ENCODE measurements at places on chromosomes 3 and 15. TPM values are rescaled to one million over a fixed set of nuclear protein-coding genes. Genes with fewer than 3 reads are reported as not detected.

GRCh38 chr3:144235489-144235888, 263.9 kb downstream of the DIPK2A start:
- no peak for DNase-seq

DNA sequence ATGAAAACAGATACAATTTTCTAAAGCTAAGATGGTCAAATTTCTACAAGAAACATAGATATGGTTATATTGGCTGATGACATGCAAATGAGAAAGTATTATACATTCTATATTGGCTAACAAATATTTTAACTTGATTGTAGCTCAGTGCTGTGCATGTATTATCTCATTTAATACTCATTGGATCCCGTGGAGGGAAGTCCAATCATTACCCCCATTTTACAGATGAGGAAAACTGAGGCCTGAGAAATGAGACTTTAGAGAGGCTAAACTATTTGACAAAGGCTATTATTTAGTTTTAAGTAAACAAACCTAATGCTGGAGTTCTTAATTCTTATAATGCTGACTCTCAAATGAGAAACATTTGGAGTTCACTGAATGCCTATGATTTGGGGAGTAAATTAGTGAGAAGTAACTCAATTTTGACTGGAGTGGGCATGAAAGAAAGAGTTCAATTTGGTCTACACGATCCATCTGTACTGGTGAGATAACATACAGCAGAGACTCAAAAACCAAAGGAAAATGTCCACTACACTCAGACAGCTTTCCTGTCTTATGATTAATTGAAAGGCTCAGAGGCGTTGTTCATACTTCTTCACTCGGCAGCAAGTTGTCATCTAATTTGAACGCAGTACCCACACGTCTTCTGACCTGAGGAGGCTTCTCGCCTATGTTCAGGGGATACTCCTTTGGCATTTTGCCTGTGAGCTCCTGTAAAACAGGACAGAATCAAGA, 72.2 kb upstream of the LMOD3 start:
- DNase-seq = no peak

GRCh38 chr3:22959593-22959992, 243.5 kb upstream of the UBE2E2 start:
- no peak for DNase-seq

- DNase-seq = no peak
Observed at GRCh38 chr3:50160561-50160983, 5.4 kb downstream of the SEMA3F start.

- DNase-seq = no peak
Observed at GRCh38 chr3:113210604-113211329, 590 bp upstream of the BOC start.

DNA sequence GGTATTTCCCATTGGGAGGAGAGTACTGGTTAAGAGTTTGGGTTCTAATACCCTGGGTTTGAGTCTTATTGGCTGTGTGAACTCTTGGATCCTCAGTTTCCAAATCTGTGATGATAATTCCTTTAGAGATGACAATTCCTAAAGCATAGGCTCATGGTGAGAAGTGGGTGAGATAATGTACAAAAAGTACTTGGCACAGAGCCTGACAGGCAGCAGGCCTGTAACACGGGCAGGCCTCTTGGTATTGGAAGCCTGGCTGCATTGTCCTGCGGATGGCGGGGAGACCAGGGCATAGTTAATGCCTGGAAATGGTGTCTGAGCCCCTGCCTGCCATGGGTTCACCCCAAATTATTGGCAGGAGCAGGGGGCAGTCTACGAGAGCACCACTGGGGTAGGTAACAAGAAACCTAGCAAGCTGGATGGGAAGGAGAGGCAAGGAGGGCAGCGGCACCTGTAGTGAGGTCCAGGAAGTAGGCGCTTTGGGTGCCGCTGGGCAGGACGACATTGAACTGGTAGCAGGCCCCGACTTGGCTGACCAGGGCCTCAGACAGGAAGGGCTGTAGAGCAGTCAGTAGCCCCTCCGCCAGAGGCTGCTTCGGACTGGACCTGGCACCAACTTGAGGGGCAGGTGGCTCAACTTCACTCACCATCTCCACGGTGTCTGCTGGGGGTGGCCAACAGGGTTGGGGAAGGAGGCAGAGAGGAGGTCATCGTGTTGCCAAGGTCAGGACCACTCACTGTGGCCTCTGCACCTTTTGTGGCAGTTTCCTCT, 7.7 kb downstream of the STOML1 start:
- DNase-seq = no peak

DNA sequence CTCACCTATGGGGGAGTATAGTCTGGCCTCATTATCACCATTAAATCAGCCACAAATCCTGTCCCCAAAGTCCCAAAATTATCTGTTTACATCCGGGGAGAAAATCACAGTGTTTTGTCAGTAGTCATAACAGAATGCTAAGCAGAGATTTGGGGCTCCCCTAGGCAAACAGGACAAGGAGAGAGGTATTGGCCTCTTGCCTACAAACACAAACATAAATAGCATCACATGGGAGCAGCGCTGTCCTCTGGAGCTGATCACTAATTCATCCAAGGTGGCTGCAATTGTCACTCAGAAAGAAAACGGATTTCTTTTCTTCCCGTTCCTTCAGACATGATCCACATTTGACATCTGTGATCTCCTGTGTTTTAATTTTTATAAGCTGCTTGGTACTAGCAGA, 1028.1 kb downstream of the NTRK3 start:
- no peak for DNase-seq

DNA sequence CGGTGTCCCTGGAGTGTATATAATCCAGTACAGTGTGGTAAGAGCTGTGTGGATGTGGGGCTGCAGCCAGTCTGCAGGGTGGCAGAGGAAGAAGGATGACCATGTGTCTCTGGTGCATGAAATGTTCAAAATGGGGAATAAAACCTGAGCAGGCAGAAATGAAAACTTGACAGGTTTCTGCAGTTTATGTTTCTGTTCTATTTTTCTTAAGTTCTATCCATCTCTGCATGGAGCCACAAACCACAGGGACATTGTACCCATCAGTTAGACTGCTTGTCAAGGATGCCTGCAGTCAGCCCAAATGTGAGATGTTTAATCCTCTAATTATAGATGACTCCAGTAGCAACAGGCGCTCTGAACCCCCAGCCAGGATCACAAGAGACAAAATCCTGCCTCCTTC, 216.7 kb downstream of the IL20RB start:
- DNase-seq = no peak

DNA sequence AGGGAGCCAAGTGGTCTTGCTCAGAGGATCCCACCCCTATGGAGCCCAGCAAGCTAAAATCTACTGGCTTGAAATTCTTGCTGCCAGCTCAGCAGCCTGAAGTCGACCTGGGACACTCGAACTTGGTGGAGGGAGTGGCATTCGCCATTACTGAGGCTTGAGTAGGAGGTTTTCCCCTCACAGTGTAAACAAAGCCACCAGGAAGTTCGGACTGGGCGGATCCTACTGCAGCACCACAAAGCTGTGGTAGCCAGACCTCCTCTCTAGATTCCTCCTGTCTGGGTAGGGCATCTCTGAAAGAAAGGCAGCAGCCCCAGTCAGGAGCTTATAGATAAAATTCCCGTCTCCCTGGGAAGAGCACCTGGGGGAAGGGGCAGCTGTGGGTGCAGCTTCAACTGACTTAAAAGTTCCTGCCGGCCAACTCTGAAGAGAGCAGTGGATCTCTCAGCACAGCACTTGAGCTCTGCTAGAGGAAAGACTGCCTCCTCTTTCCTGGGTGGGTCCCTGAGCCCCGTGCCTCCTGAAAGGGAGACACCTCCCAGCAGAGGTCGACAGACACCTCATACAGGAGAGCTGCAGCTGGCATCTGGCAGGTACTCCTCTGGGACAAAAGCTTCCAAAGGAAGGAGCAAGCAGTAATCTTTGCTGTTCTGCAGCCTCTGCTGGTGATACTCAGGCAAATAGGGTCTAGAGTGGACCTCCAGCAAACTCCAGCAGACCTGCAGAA, 576.3 kb upstream of the NECTIN3 start:
- no peak for DNase-seq

DNA sequence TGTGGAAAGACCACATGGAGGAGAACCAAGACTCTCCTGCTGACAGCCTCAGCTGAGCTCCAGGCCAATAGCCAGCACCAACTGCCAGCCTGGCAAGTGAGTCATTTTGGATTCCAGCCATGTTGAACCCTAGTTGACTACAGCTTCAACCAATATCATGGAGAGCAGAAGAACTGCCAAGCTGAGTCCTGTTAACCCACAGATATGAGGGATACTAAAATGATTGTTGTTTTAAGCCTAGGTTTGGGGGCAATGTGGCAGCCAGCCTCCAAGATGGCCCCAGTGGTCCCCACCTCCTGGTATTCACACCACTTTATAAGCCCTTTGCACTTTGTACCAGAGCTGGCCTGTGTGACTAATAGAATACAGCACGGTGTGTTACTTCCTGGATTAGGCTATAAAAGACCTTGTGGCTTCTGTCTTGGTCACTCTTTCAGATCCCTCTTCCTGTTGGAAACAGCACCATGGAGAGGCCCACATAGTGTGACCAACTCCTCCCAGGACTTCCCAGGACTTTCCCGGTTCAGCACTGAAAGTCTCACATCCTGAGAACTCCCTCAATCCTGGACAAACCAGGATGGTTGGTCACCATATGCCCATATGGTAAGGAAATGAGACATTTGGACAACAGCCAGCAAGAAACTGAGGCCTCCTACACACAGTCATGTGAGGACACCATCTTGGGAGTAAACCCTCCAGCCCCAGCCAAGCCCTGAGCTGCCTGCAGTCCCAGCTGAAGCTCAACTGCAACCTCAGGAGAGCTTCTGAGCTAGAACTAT, 32.4 kb upstream of the CDV3 start:
- DNase-seq = no peak

DNA sequence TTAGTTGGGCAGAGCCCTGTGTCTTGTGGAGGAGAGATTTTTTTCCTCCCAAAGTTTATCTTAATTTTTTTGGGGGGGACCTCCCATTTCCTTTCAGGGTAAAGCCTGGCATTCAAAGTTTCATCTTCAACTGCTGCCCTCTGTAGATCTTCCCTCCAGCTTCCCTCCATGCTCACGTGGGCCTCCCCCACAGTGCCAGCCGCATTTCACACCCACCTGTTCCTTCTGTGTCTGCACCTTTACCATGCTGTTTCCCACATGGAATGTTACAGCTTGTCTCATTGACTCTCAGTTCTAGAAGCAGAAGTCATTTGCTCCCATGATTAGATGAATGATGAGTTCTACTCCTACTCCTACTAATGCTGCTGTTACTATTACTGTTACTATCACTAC, 6.5 kb downstream of the CELF6 start:
- DNase-seq = no peak

DNA sequence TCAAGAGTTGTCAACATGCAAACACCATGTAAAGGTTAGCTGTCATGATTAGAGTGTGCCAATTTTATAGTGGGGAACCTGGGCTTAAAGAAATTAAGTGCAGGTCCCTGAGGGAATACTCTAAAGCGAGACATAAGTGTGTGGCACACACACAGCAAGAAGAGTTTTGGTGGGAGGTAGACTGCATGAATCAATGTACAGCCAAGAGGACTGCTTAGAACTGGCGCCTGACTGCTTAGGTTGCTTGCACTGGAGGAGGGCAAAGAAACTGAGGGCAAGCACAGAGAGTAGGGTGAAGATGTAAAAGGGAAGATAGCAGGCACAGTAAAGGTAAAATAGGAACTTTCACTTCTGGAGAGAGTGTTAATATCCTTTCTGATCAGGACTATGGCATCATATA, 184.9 kb downstream of the SOX2 start:
- DNase-seq = no peak

DNA sequence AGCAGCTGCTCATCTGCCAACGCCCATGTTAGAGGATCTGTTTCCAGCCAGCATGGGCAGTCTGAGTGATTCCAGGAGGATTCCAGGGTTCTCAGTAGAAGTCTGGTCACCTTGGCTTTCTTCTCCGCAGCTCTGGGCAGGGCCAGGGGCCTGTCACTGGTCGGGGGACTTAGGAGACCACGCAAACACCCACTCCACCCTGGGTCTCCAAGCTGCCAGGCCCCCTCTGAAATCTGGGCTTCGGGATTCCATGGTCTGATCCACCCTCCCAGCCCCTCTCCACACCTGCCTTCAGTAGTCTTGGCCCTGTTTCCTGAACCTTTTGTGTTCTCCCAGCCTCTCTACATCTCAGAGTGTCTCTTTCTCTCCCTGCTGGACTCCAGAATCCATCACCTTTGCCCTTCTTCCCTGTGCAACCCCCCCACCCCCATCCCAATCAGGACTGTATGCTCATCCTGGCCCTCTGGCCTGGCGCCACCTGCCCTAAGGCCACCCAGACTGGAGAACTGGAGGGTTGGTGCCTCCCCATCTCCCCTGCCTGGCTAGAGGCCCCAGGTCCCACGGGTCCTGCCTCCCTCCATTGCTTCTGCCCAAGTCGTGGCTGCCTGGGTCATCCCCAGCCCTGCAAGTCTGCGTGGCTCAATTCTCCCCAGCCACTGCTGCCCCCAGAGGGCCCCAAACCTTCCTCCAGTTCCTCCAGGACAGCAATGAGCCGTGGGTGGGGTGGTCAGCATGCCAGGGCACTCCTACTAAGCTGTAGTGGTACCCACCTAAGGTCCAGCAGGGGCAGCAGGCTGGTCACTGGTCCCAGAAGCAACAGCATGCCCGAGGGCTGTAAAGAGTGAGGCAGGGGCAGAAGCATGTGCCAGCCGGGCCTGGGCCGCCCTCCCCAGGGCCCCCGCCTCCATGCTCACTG, 102.8 kb downstream of the TBC1D2B start:
- peak; percentile 38 for DNase-seq

- peak; percentile 37 for DNase-seq
Observed at GRCh38 chr15:101526890-101527289, 37.4 kb upstream of the PCSK6 start.

DNA sequence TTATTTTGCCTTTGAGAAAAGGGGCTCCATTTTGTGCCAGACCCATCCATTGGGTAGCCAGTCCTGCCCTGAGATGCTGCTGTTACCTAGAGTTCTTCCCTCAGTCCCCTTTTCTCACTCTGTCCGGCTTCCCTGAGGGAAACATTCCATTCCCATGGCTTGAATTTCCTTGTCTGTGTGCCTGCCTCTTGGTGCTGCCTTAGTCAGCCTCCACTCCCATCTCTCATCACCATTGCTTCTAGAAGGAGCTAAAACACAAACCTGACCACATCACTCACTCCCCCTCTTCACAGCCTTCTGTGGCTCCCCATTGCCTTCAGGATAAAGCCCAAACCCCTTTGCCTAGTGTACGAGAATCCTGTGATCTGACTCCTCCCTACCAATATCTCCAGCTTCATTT, 25.2 kb upstream of the C2CD4B start:
- DNase-seq = no peak

DNA sequence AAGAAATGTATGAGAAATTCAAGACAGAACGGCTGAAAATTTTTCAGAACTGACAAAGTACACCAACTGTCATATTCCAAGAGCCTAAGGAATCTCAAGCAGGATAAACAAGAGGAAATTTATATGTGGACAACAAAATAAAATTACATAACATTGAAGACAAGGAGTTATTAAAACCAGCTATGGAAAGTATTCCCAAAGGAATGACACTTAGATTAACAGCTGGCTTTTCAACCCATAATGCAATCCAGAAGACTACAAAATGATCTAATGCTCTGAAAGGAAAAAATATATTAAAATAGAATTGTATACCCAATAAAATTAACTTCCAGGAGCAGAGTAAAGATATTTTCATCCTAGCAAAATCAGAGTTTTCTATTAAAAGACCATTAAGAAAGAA, 132.2 kb upstream of the BNIP2 start:
- DNase-seq = no peak

- DNase-seq = no peak
Observed at GRCh38 chr3:7573330-7573729, 712.4 kb downstream of the GRM7 start.

GRCh38 chr15:93017526-93017925, 71.5 kb downstream of the RGMA start:
- DNase-seq = no peak

The TKT gene
- total RNA-seq = 975 TPM

The BCHE gene
- 1.9 TPM for total RNA-seq

The KNL1 gene
- total RNA-seq = 22.5 TPM

The GTF2A2 gene
- 161 TPM for total RNA-seq

The HTR3E gene
- total RNA-seq = not detected

The ABHD10 gene
- 27.5 TPM for total RNA-seq
